Stimulated activated CD4-positive, alpha-beta T cell treated with anti-CD3 and anti-CD28 coated beads, TNF-alpha, amount 100 ng/mL, for 1 hour (primary cell): ENCODE measurements at places on chromosomes 1 and 21.

GRCh38 chr1:207619871-207620542 is 24.9 kb upstream of the CR1L start:
- no peak for DNase-seq

DNA sequence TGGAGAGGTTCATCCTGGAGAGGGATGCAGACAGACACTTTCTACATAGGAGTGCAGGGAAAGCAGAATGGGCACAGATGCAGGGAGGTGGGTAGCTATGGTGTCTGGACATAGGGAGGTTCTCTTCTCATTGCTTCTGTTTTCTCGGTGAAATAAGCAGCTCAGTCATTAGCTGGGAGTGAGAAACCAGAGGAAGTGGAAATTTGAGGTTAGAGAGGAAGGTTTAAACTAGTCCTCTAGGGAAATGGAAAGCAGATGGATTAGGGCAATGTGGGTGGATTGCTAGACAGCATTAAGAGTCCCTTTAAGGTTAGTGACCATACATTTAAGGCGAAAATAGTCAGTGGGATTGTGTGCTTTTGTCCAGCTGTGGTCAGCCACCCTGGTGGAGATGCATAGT is 39.6 kb downstream of the MPZL1 start:
- no peak for DNase-seq

GRCh38 chr1:22077728-22078127 is 25.2 kb downstream of the CDC42 start:
- no peak for DNase-seq

DNA sequence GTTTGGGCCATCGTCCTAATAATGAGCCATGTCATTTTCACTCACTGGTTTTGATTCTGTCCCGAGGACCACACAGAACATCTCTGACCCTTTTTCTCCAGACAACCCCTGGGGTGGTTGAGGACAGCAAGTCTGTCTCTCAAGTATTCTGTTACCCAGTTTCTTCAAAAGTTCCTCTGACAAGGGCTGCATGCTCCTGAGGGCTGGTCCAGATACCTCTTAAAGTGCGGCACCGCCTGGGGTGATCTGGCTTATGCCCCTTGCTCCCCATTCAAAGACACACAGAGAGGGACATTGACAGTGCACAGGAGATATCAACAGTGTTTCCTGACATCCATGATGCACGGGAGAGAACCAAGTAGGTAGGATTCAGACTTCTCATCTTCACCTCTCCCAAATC is 132.9 kb upstream of the EDN2 start:
- no peak for DNase-seq

DNA sequence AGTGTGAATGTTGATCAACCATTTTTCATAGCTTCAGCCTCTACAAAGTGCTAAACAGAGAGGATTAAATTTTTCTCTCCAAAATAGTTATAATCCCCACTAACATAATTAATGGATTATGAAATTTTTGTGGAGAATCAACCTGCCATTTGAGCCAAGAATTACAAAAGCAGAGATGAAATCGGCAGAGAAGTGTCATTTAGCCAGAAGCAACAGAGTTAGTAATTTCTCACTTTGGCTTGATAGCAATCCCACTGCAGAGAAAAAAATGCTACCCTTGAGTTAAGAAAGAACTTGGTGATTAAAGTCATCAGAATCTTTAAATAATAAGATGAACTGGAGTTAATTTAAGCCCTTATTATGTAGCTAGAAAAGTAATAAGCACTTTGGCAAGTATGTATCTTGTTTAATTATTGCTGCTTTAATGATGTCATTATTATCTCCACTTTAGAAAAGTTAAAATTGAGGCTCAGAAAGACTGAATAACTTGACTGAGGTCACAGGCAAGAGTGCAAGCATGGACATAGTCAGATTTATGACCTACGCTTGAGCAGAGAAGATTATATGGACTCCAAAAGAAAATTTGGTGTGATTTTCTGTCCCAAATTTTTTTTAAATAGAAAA is 37.3 kb downstream of the RGS4 start:
- DNase-seq: no peak

DNA sequence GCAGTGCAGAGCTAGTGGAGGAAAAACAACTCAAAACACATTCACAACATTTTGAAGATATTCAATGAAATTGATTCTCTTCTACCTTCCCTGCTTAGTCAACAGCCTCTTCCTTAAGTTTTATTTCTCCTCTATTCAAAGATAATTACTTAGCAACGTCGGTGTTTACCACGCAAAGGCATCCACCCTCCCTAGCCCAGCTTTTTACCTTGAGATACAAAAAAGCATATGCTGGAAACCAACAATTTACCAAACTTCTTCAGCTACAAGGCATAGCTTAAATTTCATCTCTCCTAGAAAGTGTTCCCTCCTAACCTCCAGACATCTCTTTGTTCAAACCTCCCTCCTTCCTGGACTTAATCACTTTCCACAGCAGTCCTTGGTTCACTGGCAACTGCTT is 102.8 kb upstream of the SOD1 start:
- no peak for DNase-seq

DNA sequence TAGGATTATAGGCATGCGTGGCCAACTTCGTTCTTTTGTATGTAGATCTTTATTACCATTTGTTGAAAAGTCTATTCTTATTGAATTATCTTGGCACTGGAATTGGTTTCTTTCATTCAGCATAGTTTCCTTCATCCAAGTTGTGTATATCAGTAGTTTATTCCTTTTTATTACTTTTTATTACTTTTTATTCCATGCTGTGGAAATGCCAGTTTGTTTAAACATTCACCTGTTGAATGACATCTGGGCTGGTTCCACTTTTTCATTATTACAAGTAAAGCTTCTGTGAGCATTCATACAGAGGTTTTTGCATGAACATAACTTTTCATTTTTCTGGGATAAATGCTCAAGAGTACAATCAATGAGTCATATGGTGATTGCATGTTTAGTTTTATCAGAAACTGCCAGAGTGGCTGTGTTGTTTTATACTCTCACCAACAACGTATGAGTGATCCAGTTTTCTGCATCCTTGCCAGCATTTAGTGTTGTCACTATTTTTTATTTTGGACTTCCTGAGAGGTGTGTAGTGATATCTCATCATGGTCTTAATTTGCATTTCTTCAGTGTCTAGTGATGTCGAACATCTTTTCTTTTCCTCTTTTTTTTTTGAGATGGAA is 28.6 kb downstream of the PTPRU start:
- no peak for DNase-seq

GRCh38 chr1:40029608-40030007 is 10.9 kb upstream of the CAP1 start:
- no peak for DNase-seq

- no peak for DNase-seq
Observed at GRCh38 chr1:212186427-212187207, 98.6 kb upstream of the PPP2R5A start.
